ENCODE measurements at places on chromosomes 2 and 18. TPM values are rescaled to one million over a fixed set of nuclear protein-coding genes. Genes with fewer than 3 reads are reported as not detected.
A peak's percentile ranks its signal among the peaks of the same experiment; 100 is the strongest.

DNA sequence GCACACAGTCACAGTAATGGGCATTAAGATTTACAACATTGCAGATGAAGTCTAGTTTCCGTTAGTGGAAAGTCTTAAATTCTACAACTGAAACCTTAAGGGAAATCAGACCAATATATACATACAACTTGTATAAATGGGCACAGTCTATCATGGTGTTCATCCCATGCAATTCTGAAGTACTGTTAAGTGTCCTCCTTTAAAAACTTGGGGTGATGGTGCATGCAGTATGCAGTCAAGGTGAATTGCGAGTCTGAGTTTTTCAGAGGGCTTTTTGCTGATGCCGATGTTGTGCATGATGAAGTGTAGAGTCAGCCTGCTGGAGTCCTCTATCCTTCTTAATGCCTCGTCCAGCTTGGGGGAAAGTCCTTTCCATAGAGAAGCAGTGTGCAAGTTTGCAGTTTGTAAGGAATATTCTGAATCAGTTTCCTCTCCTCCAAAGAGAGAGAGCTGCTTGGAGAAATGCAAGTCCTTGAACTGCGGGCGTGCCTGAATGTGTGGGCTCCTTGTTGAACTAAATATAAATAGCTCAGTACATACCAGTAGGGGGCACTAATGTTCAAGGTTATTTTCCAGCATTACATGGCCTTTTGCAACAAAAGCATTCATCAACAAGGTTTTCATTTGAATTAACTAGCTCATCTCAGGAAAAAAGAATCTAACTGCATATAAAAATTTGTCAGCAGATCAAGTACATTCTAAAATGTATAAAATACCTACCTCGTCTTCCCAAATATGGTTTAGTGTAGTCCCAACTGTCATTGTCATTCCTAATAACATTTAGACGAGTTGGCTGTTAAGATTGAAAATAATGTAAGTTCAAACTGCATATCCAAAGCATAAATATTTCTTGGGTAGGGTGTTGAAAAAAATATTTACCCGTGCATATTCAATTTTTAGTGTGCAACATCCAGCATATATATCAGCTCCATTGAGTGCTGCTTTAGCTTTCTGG, 21.3 kb downstream of the HNRNPLL start:
- peak; percentile 60 for DNase-seq

DNA sequence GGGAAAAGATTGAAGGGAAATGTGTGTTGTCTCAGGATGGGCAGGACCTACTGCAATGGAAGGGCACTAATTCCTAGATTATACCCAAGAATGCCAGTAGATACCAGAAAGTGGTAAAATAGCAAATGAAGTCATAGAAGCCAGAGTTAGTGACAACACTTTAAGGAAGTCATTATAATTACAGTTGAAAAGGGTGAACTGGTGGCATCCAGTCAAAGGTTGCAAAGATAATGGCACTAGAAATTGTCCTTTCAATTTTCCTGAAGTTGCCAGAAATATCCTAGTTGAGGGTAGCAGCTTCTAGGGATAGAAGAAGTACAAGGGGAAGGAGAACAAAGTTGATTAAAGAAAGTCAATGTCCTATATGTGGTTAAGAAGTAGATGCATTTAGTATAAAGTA, 68.8 kb upstream of the GLS start:
- DNase-seq = no peak

GRCh38 chr2:61328707-61329251, 142.1 kb downstream of the USP34 start:
- DNase-seq = no peak

- no peak for DNase-seq
Observed at GRCh38 chr2:101847661-101848339, 144.0 kb upstream of the IL1R2 start.

DNA sequence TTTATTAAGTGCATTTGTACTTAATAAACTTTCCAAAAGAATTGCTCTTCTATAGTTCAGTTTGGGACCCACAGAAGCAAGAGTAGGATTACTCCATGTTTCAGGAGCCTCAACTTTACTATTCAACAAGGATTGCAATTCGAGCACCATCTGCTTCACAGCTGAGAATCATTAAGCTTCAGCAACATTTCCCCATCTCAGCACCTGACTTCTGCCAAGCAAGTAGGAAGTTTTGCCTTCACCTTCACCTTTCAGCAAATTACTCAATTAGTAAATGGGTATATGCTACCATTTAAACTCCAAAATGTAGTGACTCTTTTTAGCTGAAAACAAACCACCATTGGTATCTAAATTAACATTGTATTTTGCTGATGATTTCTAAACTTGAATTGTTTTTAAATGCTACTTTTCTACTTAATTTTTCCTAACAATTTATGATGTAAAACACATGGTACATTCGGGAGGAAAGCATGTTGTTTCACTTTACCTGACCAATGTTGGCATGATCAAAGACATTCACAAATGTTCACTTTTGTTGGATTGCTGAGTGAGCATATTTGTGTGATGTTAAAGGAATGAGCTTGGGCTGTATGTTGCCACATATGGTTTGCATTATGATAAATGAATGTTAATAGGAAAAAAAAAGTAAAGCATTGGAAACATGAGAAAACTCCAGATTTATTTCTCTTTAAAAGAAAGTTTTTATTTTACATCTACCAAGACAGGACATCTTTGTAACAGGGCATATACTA, 159.2 kb downstream of the GULP1 start:
- no peak for DNase-seq

GRCh38 chr2:165544897-165545296, 75.4 kb downstream of the CSRNP3 start:
- no peak for DNase-seq

GRCh38 chr2:117691595-117691994, 122.9 kb upstream of the DDX18 start:
- no peak for DNase-seq

- DNase-seq = no peak
Observed at GRCh38 chr2:206260188-206261012, 14.1 kb upstream of the ZDBF2 start.

- DNase-seq = no peak
Observed at GRCh38 chr2:43144263-43144662, 82.1 kb downstream of the ZFP36L2 start.

GRCh38 chr2:96655526-96655925, 13.0 kb downstream of the FER1L5 start:
- no peak for DNase-seq

GRCh38 chr18:2114289-2114688, 457.0 kb downstream of the METTL4 start:
- DNase-seq = no peak

GRCh38 chr2:25596516-25597244, 76.7 kb downstream of the DTNB start:
- DNase-seq = no peak

DNA sequence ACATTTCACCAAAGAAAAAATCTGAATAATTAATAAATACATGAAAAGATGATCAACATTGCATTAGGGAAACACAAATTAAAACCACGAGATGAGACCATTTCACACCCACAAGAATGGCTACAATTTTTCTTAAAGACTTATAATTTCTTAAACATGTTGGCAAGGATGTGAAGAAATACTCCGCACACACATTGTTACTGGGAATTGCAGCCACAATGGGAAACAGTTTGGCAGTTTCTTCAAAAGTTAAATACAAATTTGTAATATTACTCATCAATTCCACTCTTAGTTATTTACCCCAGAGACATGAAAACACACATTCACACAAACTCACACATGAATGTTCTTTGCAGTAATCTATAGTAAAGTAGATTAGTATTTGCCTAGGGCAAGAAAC, 363.3 kb upstream of the SMIM21 start:
- DNase-seq = no peak

GRCh38 chr2:182548031-182548950, 121.5 kb upstream of the PDE1A start:
- no peak for DNase-seq

- no peak for DNase-seq
Observed at GRCh38 chr2:235744161-235744560, 250.3 kb downstream of the AGAP1 start.

DNA sequence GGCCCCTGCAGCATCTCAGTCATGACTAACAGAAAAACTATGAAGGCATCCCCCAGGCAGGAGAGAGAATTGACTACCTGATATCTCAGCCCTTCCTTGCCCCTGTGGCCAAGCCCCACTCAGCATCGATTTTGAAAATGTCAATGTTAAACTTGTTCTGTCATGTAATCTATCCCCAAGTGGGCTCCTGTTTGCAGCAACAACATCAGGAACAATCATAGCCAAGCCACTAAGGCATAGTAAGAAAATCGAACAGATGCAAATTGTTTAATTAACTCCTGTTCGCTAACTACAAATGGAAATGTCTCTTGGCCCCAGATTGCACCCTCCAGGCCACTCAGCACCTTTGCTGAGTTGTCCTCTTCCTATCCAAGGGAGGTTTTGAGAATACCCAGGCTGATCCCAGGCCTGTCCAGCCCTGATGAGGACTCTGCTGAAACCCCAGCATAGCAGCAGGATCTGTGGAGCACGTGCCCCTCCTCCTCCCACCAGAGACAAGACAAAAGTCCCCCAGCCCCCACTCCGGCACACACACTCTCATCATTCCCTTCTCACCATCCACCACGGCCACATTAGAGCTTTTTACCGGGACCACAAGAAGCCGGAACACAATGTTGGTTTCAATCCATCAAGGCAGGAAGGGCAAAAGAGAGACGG, 150.1 kb downstream of the TNS1 start:
- no peak for DNase-seq

- no peak for DNase-seq
Observed at GRCh38 chr2:168703926-168704325, 98.5 kb upstream of the NOSTRIN start.

DNA sequence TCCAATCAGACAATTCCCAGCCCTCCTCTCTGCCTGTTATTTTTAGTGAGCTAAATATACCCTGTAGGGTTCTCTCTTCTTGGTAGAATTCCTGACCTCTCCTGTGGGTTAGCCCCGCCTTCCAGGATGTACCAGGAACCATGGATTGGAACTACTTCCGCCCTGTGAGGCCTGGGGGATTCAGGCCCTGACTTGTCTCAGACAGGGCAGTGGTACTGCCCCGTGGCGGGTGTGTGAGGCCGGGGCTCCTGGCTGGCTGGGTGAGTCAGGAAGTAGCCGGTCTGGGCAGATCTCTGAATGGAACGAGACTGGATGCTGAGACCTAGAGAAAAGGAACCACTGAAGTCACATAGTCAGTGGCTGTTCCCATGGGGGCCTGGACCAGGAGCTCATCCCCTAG, 50.5 kb downstream of the DYSF start:
- DNase-seq = no peak

DNA sequence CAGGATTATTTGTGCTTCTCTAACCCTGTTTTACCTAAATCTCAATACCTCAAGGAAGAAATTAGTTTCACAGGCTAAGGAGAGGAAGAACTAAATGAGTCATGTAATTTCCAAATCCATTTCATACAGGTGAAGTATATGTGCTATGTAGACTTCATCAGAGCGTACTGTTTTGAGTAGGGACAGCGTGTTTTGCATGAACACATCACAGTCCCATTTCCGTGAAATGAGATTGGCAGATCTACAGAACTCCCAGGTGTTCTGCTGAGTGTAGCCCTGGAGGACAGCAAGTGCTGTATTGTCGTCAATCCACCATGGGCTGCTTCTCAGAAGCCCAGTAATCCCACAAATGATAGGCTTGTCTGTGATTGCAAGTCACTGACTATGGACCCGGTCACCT, 97.7 kb downstream of the XRCC5 start:
- DNase-seq = peak; percentile 43

GRCh38 chr2:2916621-2917020, 461.0 kb downstream of the EIPR1 start:
- no peak for DNase-seq

GRCh38 chr2:134705861-134706586, 12.8 kb downstream of the TMEM163 start:
- no peak for DNase-seq

DNA sequence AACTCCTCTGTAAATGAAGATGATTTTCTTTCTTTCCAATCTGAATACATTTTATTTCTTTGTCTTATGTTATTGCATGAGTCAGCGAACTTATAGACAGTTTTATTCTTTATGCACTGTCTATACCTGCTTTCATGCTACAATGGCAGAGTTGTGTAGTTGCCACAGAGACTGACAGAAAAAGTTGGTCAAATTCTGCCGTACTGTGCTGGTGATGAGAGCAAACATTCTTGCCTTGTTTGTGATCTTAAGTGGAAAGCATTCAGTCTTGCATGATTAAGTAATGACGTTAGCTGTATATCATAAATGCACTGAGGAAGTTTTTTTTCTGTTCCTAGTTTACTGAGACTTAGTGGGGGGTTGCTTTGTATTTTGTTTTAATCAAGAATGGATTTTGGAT, 32.9 kb downstream of the ZC3H15 start:
- DNase-seq = no peak

DNA sequence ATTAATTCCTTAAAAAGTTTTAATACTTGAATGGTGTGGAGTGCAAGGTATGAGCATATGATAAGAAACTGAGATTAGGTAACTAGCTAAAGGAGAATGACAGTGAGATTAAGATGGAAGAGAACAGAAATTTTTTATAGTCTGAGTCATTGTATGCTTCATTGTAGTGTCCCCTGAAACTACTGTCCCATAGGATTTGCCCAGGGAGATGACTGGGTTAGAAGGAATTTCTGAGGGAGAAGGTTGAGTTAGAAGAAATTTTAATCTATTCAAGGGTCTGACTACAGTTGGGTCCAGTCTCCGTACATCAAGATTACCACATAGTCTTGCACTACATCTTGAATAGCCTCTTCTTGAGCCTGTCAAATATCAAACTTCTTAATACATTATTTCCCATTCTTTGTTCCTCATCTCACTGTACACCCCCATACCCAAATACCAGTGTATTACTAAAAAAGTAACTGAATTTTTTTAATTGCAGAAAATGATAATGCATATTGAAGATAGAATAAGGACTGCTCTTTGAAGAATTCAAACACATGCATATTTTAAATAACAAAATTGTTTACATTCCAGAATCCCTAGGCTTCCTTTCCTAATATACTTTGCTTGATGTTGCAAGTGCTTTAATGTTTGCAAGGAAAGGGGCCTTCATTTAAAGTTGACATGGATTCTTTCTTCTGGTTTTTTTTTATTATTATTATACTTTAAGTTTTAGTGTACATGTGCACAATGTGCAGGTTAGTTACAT, 314.3 kb upstream of the COL3A1 start:
- DNase-seq = no peak

The ABCB11 gene
- not detected for total RNA-seq

The TUBB8B gene
- total RNA-seq = not detected

The UNC80 gene
- not detected for total RNA-seq

The SIX3 gene
- not detected for total RNA-seq

The ABCG5 gene
- total RNA-seq = not detected

The IL1F10 gene
- not detected for total RNA-seq

The FMNL2 gene
- total RNA-seq = 3.0 TPM

The NGEF gene
- total RNA-seq = 2.0 TPM

The HOXD1 gene
- not detected for total RNA-seq

The CNDP1 gene
- not detected for total RNA-seq
